ENCODE measurements at places on chromosomes 2 and 18.

DNA sequence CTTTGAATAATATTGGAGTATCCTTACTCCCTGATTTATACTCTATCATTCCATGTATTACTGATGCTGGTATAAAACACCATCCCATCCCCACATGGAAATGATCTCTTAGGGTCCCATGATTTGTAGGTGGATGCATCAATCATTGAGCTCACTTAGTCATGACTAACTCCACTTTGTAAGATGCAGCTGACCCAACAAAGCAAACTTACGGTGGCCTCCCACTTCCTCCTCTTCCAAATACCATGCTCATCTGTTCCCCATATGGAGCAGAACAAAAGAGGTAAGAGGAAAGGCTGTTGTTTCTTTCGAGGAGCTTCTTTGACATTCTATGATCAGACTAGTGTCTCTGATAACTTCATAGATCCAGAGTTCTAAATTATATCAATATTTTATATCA lies 640.2 kb upstream of the SLC39A10 start:
- no peaks in the 10 kb centered on the region for H3K4me1 ChIP-seq
- H3K36me3 ChIP-seq: no peaks in the 10 kb centered on the region
- H3K27ac ChIP-seq: no peak overlapping the region
- ATAC-seq: no peak
- H3K4me3 ChIP-seq: no peak overlapping the region

DNA sequence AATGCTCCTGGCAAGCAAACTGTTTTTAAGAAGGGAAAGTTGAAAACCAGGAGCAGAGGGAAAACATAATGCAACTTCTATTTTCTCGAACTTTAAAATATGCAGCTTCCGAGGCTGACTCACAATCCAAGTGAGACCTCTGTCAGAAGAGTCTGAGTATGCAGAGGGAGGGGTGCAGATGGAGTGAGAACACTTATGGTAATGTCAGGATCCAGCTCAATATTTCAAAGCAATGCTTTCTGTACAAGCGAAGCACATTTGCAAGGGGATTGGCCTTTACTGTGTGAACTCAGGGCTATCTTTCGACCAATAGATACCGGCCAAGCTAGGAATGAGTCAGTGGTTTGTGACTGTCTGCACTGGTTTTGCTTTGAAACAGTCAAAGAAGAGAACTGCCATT lies 242.7 kb downstream of the CNTNAP5 start:
- ATAC-seq: no peak
- H3K27ac ChIP-seq: no peak overlapping the region
- no peaks in the 10 kb centered on the region for H3K4me1 ChIP-seq
- H3K27me3 ChIP-seq: no peaks in the 10 kb centered on the region
- no peaks in the 10 kb centered on the region for H3K36me3 ChIP-seq
- H3K4me3 ChIP-seq: no peak overlapping the region

DNA sequence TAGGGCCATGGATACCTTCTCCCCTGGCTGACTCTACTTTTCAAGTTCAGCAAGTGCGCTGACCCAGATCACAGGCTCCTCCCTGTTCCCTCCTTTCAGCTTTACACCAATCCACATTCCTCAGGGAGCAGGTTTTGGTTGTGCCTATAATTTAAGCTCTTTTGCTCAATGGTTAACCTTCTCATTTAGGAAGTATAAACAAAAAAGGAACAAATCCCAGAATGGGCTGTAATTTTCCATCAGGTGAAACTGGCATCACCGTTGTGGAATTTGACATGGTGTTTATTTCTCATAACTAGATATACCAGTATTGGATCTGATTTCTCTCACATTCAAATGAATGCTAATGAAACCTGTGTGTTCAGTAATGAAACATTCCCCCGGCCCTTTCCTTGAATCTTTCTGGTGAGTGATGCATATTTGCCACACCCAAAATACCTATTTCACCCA lies 13.6 kb downstream of the STRN start:
- ATAC-seq: no peak
- no peak overlapping the region for H3K4me3 ChIP-seq
- H3K27me3 ChIP-seq: no peaks in the 10 kb centered on the region
- no peaks in the 10 kb centered on the region for H3K4me1 ChIP-seq
- H3K27ac ChIP-seq: no peak overlapping the region
- H3K36me3 ChIP-seq: no peaks in the 10 kb centered on the region

DNA sequence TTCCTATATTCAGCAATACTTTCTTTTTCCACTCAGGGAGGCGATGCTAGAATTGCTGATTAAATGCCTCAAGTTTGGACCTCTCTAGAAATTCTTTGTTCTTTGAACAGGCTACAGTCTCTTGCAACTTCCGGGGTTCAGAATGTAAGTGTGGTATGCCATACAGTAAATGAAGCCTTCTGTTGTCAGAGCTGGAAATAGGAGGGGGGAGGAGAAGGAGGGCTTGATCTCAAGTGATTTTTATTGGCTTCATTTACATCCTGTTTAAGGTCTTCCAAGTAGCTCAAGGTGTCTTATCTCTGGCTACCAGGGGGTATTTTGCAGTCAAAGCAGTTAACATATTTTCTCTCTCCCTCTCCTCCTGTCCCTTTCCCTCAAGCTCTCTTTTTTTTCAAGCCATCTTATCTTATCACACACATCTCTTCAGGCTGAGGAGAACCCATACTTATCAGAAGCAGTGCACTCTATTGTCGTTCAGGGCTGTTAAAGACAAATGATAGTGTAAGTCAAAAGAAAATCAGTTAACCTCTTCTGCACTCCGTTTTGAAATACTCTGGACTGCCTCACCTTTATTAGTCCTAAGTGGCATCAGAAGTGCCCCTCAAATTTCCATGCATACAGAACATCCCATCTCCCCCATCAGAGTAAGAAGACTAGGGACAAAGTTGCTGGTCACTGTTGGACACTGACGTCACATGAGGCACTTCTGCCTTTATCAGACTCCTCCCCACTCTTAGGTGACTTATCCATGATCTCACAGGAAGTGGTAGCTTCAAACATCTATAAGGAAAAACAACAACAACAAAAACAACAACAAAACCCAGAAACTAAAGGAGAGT lies 112.2 kb downstream of the ZNF521 start:
- no peak overlapping the region for H3K4me3 ChIP-seq
- H3K36me3 ChIP-seq: no peaks in the 10 kb centered on the region
- no peak overlapping the region for H3K27ac ChIP-seq

All from gastroesophageal sphincter (tissue), 4 donors.